ENCODE measurements at places on chromosomes 12 and 14. TPM values are rescaled to one million over a fixed set of nuclear protein-coding genes. Genes with fewer than 3 reads are reported as not detected.

The GLIPR1L2 gene
- total RNA-seq: 0.23 TPM

The CCDC197 gene
- not detected for total RNA-seq

The VTI1B gene
- total RNA-seq: 84.3 TPM

The SCNN1A gene
- total RNA-seq: 136 TPM

The ASB2 gene
- total RNA-seq: not detected
